ENCODE measurements at places on chromosomes 5 and 9. TPM values are rescaled to one million over a fixed set of nuclear protein-coding genes. Genes with fewer than 3 reads are reported as not detected.

GRCh38 chr9:126531035-126531571 is 82.6 kb upstream of the LMX1B start:
- DNase-seq: no peak

ADRA1B gene
- 0.76 TPM for polyA plus RNA-seq

DNA sequence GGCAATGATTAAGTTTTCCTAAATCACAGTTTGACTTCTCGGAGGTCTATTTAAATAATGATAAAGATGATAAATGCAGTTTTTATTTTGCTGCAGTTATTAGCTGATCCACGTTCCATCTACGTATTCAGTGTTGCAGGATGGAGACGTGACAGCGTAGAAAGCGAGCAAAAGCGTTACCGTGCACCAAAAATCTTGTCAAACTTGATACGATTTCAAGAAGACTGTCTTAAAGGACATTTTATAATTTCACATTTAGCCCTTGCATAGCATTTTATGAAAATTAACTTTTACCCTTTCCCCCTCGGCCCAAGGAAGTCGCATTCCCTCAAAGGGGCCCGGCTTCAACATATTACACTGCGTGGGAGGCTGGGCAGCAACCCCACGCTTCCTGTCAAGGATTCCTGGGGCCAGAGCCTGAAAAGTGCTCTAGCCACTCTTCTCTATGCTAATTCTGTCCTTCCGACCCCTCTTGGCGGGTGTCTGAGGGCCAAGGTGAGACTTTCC is 7.1 kb upstream of the PURA start:
- DNase-seq: no peak

GRCh38 chr5:55134053-55134722 is 25.8 kb upstream of the GPX8 start:
- DNase-seq: no peak

GRCh38 chr9:8842402-8843193 is 1043.0 kb upstream of the DMAC1 start:
- no peak for DNase-seq

DNA sequence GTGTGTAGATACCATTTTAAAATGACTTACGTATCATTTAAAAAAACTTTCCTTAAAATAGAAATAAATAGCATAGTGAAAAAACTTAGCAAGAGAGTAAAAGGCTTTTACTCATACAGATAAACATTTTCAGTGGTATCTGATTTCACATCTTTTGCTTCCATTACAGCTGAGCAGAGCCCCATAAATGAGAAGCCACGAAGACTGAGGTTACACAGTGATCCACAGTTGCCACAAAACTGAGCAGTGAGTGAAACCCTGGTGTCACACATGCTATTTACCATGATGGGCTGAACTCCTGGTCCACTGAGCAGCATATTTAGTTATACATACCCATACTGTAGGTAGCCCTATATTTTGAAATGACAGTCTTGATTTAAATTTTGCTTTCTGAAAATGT is 401.2 kb downstream of the KIAA0825 start:
- DNase-seq: no peak

PLPPR1 gene
- 24.7 TPM for polyA plus RNA-seq

DNA sequence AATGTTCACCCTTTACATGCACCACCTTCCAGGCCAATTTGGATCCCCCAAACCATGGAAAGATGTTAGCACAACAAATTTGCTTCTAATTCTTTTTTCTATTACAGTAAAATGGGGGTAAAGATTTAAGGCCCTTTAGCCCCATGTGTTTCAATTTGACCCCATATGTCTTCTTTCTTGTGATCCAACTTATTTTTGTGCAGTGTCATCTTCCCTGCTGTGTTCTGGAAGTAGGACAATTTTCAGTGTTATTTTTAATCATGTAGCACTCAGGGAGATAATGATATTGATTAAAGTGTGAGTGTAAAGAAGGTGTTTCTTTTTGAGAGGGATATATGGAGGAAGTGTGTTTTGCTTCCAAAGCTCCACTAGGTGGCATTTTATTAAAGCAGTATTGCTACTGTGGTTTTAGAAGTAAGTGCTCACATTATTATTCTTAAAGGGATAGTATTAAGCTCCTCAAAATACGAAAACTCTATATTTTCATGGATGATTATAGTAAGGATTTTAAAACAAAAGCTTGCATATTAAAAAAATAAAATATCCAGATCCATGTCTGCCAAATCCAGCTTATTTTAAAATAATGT is 118.7 kb upstream of the ATP10B start:
- DNase-seq: no peak

GRCh38 chr9:94980947-94981722 is 254.6 kb downstream of the AOPEP start:
- no peak for DNase-seq
